Keratinocyte (primary cell): ENCODE measurements at places on chromosomes 5 and 9. TPM values are rescaled to one million over a fixed set of nuclear protein-coding genes. Genes with fewer than 3 reads are reported as not detected.

The MRPL36 gene
- 84.2 to 152 TPM (median 121 TPM) in 3 replicates for polyA plus RNA-seq

The SLC6A7 gene
- not detected in 3 replicates for polyA plus RNA-seq

GRCh38 chr9:1353291-1353690 is 303.1 kb downstream of the DMRT2 start:
- no peak for DNase-seq

DNA sequence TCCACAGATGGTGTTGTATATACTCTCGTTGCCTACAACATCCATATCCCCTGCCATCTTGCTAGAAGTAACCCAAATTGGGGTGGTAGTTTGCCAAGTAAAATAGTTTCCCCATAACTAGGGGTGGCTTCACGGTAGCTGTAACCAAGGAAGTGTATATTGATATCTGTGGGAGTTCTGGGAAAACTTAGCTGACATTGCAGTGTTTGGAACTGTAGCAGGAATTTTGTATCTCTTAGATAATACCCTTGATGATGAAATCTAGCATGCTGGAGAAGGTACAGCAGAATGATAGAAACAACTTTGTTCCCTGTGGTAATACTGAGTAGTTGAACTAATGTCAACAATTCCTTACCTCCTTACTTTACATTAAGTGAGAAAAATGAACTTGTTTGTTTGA is 29.8 kb downstream of the FBXL7 start:
- DNase-seq: no peak

DNA sequence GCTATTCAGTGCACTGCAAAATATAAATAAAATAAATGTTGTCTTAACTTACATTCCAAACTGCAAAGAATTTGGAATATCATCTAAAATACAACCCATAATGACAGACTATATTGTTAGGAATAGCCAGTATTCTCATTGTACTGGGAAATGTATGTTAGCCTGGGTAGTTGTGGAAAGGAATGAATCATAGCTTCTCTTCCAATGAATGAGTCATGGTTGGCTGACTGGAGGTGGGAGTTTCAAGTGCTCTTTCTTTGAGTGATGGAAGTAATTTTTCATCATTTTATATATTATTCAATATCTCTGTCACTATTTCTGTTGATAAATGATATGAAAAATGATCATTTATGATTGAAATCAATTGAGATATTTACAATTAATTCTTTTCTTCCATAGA is 158.6 kb upstream of the ARRDC3 start:
- no peak for DNase-seq

The CNTNAP3 gene
- polyA plus RNA-seq: 3.5 to 9.3 TPM (median 6.7 TPM) in 3 replicates

The SHISAL2B gene
- polyA plus RNA-seq: not detected in 3 replicates

GRCh38 chr5:96094904-96095303 is 133.3 kb upstream of the ELL2 start:
- no peak for DNase-seq

DNA sequence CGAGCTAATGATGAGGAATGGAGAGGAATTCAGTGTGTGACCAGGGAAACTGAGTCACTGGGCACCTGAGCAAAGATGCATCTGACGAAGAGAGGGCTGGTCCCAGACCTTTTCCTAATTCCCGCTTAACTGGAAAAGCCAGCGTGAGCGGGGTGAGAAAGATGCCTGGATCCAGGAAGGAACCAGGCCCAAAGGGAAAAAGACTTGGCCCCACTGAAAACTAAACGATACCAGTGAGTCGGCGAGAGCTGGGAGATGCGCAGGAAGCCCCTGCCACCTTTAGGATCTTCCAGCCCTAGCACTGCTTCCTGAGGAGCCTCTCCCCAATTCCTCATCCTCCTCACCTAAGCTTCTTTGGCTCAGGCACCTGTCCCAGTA is 499 bp upstream of the FCHSD1 start:
- DNase-seq: no peak
